Progenitor cell of endocrine pancreas (in vitro differentiated cells): ENCODE measurements at places on chromosomes 13 and 19. TPM values are rescaled to one million over a fixed set of nuclear protein-coding genes. Genes with fewer than 3 reads are reported as not detected.

MAP4K1 gene
- total RNA-seq: 6.7 and 10.9 TPM in 2 replicates

GRCh38 chr13:73998631-73999030 lies 135.6 kb downstream of the KLF12 start:
- DNase-seq: no peak

GRCh38 chr19:3480383-3481091 lies at the start of gene SMIM24:
Gene SMIM24 (minus strand): TSS chr19:3480525. CDS start chr19:3480463, 62 bp downstream.
- DNase-seq: no peak

ZNF45 gene
- 20.9 and 23.9 TPM in 2 replicates for total RNA-seq

PVR gene
- 61.2 and 64.3 TPM in 2 replicates for total RNA-seq

- DNase-seq: no peak
These were observed 3.2 kb upstream of the POLR2E start for GRCh38 chr19:1098177-1099051.

GRCh38 chr13:31896427-31896826 lies 135.1 kb upstream of the FRY start:
- DNase-seq: no peak

- no peak for DNase-seq
These were observed 72.4 kb upstream of the USPL1 start for GRCh38 chr13:30545320-30545719.

GRCh38 chr13:77387607-77388200 lies 60.8 kb upstream of the MYCBP2 start:
- no peak for DNase-seq
